ENCODE measurements at places on chromosomes 11 and 22. TPM values are rescaled to one million over a fixed set of nuclear protein-coding genes. Genes with fewer than 3 reads are reported as not detected.

Gene OR52H1
- polyA plus RNA-seq, result not detected

Gene SAA4
- polyA plus RNA-seq, result not detected

GRCh38 chr11:13928566-13929251 is 33.8 kb upstream of the SPON1 start:
- DNase-seq, result peak; percentile 48

DNA sequence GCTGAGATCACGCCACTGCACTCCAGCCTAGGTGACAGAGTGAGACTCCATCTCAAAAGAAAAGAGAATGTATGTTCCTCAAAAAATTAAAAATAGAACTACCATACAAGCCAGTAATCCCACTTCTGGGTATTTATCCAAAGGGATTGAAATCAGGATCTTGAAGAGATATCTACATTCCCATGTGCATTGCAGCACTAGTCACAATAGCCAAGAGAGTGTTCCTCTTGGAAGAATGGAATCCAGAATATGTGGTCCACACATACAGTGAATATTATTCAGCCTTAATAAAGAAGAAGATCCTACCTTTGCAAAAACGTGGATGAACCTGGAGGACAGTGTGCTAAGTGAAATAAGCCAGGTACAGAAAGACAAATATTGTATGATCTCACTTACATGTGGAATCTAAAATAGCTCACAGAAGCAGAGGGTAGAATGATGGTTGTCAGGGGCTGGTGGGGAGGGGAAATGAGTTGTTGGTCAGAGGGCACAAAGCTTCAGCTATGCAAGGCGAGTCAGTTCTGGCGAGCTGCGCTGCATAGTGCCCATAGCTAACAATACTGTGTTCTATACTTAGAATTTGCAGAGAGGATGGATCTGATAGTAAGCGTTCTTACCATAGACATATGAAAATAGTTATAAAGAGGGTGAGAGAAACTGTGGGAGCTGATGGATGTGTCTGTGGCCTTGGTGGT is 32.1 kb downstream of the GRIK4 start:
- no peak for DNase-seq

GRCh38 chr11:38089726-38090125 is 1491.7 kb upstream of the RAG2 start:
- DNase-seq, result no peak

GRCh38 chr22:42269432-42270175 is 849 bp downstream of the TCF20 start:
- peak; percentile 35 for DNase-seq

DNA sequence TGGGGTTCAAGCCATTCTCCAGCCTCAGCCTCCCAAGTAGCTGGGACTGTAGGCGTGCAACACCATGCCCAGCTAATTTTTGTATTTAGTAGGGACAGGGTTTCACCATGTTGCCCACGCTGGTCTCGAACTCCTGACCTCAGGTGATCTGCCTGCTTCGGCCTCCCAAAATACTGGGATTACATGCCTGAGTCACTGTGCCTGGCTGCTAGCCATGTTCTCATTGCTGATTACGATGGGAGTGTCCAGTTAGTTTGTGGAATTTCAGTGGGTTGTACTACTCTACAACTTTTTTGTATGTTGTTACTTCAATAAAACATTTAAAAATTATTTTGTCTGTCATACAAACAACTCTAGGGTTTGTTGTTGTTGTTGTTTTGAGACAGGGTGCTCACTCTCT is 4.8 kb upstream of the VPS11 start:
- DNase-seq, result no peak

- no peak for DNase-seq
Observed at GRCh38 chr11:91199866-91200265, 977.0 kb upstream of the CHORDC1 start.
